ENCODE measurements at places on chromosomes 2 and 18. TPM values are rescaled to one million over a fixed set of nuclear protein-coding genes. Genes with fewer than 3 reads are reported as not detected.

- DNase-seq: no peak
These were observed 141.8 kb downstream of the HRH4 start for GRCh38 chr18:24602201-24602600.

DNA sequence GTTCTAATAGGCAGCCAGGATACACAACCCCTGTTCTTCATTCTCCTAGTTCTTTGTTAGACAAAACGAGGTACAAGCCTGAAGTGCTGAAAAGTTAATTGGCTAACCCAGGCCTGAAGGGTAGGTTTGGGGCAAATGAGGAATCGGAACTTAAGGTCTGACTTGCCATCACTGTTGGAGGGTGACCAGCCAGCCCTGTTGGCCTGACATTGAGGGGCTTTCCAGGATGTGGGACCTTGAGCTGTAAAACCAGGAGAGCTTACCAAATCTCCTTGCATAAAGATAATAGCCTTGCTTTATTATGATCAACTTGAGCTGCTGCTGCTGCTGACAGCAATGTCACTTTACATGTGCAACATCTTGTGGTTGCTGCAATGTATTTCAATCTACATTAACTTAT, 256.0 kb downstream of the VAPA start:
- DNase-seq: no peak

DNA sequence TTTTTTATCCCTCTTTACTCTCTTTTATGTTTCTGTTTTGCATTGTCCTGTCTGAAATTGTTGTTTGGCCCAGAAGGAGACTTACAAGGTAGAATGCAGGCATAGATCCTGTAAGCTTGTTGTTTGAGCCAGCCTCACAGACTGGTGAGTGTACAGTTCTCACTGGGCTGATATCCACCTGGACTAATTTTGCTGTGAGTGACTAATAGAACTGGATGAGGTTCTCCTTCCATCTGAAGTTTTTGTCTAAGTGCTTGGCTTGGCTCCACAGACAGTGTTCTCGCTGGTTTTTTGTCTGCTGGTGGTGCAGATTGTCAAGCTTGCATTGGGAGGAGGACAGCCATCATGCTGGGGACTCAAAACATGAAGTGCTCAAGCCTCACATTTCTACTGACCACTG, 495.7 kb downstream of the TSN start:
- no peak for DNase-seq

Gene CIDEA
- 0.23 TPM for total RNA-seq

DNA sequence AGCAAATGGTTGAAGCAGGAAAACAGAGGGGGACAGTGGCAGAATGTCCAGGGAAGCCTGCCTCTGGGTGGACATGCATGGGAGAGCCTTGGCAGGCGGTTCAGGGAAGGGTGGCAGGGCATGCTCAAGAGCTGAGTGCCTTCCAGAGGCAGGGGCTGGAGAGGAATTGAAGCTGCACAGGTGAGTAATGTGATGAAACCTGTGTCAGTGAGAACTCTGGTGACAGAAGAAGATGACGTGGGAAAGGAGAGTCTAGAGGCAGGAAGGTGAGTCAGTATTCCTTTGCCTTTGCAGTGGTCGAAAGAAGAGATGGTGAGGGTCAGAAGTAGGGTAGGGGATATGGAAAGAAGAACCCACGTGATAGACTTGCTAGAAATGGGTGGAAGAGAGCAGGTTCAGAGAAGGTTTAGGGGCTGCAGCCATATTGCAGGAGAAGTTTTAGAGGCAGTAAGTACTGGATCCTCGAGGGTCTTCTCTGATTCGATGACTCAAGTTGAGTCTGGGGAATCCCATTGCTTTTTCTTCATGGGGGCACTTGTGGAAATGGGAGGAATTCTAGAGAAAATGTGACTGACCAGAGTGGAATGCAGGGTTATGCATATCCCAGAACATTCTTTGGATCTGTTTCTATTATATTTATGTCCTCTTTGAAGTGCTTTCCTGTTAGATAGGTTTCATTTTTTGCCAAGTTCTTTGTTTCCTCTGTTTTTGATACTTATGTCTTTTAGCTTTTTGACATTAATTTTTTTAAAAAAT, 37.4 kb downstream of the TMEM87B start:
- DNase-seq: no peak

DNA sequence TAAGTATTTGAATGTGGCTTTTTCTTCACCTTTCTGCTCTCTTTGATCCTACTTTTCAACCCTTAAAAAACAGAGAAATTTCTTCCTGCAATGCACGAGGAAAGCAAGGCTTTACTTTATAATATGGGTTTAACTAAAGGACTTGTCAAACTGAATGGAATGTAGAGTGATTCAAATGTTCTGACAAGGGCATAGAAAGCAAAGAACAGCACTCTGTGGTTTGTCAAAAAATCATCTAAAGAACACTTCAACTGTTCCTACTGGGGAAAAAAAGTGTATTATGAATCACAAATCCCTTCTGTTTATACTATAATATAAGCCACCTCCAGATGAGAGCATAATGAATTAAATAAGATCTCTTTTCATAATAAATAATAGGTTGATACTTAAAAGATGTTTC, 45.0 kb upstream of the RIT2 start:
- DNase-seq: no peak

GRCh38 chr2:105186967-105187498, 54.5 kb upstream of the GPR45 start:
- no peak for DNase-seq

Gene ALKAL2
- total RNA-seq: 4.3 TPM

DNA sequence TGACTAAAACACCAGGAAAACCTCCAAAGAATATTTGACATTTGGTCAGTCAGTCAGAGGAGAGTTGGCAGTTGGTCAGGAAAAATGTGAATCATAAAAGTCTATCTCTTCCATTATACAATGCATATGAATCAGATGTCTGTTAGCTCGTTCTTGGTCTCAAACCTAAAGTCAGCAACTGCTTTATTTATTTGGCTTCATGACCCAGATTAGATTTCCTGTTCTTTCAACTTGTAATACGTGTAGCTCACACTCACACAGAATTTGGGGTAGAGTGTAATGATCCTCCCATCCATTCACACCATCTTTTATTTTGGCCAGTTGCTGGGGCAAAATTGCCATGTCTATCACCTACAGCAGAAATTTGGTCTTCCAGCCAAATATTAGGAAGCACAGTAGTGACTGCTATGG, 81.9 kb upstream of the COL5A2 start:
- no peak for DNase-seq

Gene SETBP1
- 9.6 TPM for total RNA-seq

DNA sequence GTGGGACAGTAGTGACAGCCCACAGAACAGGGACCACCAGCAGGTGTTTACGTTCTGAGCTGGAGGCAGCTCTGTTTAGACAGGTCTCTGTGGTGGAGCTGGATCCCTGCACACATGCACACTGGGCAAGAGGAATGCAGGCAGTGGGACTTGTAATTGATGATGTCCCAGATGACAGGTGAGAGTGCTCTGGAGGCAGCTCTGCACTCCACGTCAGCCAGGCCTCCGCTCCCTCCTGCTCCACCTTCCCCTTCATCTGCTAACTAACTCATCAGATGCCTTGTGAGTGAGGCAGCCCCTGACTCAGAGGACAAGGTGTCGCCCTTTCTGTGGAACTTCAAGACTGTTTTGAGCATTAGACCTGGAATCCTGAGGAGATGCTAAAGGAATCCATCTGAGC, 53.2 kb downstream of the SH3YL1 start:
- no peak for DNase-seq

DNA sequence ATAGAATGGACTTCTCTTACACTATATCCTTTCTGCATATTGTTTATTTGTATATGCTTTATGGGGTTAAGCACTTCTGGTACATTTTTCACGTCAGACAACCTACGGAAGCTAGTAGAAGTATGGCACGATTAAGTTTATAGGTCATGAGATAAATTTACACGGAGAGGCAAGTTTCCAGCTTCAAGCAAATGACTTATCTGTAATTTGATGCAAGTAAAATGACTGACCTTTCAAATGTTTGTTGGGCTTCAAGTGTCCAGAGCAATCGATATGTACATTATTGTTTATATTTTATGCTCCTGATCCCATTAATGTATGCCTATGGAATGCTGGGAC, 97.5 kb upstream of the EFEMP1 start:
- no peak for DNase-seq

Gene PLB1
- total RNA-seq: 0.27 TPM

- peak; percentile 69 for DNase-seq
These were observed at the start of gene FTCDNL1 for GRCh38 chr2:199850718-199851500. Gene FTCDNL1 (minus strand): TSS chr2:199851192. CDS start chr2:199848962, 2,230 bp downstream.

GRCh38 chr18:55038162-55038561, 78.9 kb upstream of the CCDC68 start:
- DNase-seq: no peak

DNA sequence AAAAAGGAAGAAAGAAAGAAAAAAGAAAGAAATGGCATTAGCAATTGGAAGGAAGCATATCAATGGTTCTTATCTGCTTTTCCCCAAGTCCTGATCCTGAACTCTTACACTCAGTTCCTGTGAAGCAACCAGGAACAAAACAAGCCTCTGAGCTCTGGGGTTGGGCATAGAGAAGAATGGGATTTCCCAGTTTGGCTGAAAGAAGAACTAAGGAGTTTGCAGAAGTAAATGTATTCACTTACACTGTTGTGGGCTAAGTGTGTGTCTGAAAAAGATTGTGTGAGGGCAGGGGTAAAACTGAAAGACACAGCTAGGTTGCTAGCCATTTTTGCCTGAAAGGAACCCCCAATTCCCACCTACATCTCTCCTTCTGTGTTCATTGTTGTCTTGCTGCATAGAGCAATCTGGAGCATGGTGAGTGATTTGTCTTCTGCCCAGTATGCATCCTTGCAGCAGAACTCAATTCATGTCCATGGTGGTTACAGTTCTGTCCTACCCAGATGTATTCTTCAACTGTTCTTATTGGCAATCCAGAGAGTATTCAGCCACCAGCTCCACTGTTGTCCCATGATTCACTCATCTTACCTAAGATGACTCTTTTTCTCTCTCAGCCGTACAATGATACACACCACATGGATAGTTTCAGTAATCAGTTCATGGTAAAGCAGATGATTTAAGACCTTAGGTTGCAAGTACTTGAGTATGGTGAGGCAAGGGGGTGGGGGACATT, 348.7 kb downstream of the ARHGAP15 start:
- no peak for DNase-seq

- DNase-seq: no peak
These were observed 37.8 kb downstream of the TCF7L1 start for GRCh38 chr2:85170938-85171475.

- no peak for DNase-seq
These were observed 117.7 kb downstream of the SATB2 start for GRCh38 chr2:199339891-199340605.
